ENCODE measurements at places on chromosomes 7 and 10. TPM values are rescaled to one million over a fixed set of nuclear protein-coding genes. Genes with fewer than 3 reads are reported as not detected.

The GOLGA7B gene
- total RNA-seq = under 0.01 TPM

The ECD gene
- total RNA-seq = 26.5 TPM

The PARD3 gene
- 15.9 TPM for total RNA-seq

The CCZ1 gene
- total RNA-seq = 63.7 TPM

The MCMBP gene
- total RNA-seq = 52.6 TPM

The CEP55 gene
- total RNA-seq = 78.7 TPM

The OR13A1 gene
- not detected for total RNA-seq

The ADCY1 gene
- total RNA-seq = 0.15 TPM

The HOXA3 gene
- total RNA-seq = 2.9 TPM

The SCIN gene
- not detected for total RNA-seq

The FAM237B gene
- not detected for total RNA-seq

The AKR1C8 gene
- not detected for total RNA-seq

The SKIDA1 gene
- total RNA-seq = 2.7 TPM

The GBX1 gene
- total RNA-seq = not detected

The ANKRD22 gene
- total RNA-seq = not detected

The NPSR1 gene
- total RNA-seq = not detected

The HABP2 gene
- total RNA-seq = not detected

The BMPR1A gene
- 14.5 TPM for total RNA-seq

The OR6B1 gene
- not detected for total RNA-seq

The AKR1B1 gene
- total RNA-seq = 61.8 TPM

The AGBL3 gene
- total RNA-seq = 0.15 TPM

The BRI3 gene
- total RNA-seq = 34.5 TPM

The CLRN3 gene
- total RNA-seq = not detected

The SPDYE1 gene
- not detected for total RNA-seq

The TUBAL3 gene
- total RNA-seq = not detected

The ATG9B gene
- not detected for total RNA-seq

The GRM3 gene
- total RNA-seq = not detected

The WNT8B gene
- not detected for total RNA-seq

The LEP gene
- not detected for total RNA-seq

The GSAP gene
- 2.2 TPM for total RNA-seq

The PSPH gene
- 111 TPM for total RNA-seq

The DLX6 gene
- not detected for total RNA-seq

The GRB10 gene
- 26.3 TPM for total RNA-seq

The AKR1C4 gene
- total RNA-seq = not detected

The CFAP70 gene
- total RNA-seq = under 0.01 TPM

The PLAC9 gene
- total RNA-seq = 23.6 TPM

The DNAJB12 gene
- 28.7 TPM for total RNA-seq

The MAT1A gene
- total RNA-seq = not detected

The COL28A1 gene
- total RNA-seq = 0.17 TPM

The CALHM3 gene
- total RNA-seq = not detected

The MDH2 gene
- 179 TPM for total RNA-seq

The PLAU gene
- 56.8 TPM for total RNA-seq

The OPN4 gene
- not detected for total RNA-seq

The FAM25C gene
- total RNA-seq = not detected

The LRIT2 gene
- not detected for total RNA-seq

The ZP3 gene
- total RNA-seq = 2.5 TPM

The IFIT1B gene
- not detected for total RNA-seq

The LIPJ gene
- total RNA-seq = not detected

The ATOH7 gene
- not detected for total RNA-seq

The TMEM236 gene
- not detected for total RNA-seq

The ADRA2A gene
- total RNA-seq = not detected

The CYP3A7 gene
- total RNA-seq = 0.34 TPM

The FRAT2 gene
- 3.7 TPM for total RNA-seq

The ARF5 gene
- 239 TPM for total RNA-seq

The H2BK1 gene
- not detected for total RNA-seq

The TNS3 gene
- 49.9 TPM for total RNA-seq

All from bronchus fibroblast of lung (primary cell).